ENCODE measurements at places on chromosomes 13 and 19.

- DNase-seq = peak; percentile 2
Observed at GRCh38 chr13:23105051-23105450, 75.7 kb upstream of the SGCG start.

GRCh38 chr19:23867895-23868294 lies 46.8 kb upstream of the ZNF726 start:
- no peak for DNase-seq

GRCh38 chr19:18156841-18157464 lies 4.0 kb downstream of the PIK3R2 start:
- peak; percentile 94 for DNase-seq

- no peak for DNase-seq
Observed at GRCh38 chr13:30791354-30792001, 56.1 kb downstream of the ALOX5AP start.

GRCh38 chr13:101258071-101258470 lies 158.2 kb downstream of the NALCN start:
- peak; percentile 55 for DNase-seq

DNA sequence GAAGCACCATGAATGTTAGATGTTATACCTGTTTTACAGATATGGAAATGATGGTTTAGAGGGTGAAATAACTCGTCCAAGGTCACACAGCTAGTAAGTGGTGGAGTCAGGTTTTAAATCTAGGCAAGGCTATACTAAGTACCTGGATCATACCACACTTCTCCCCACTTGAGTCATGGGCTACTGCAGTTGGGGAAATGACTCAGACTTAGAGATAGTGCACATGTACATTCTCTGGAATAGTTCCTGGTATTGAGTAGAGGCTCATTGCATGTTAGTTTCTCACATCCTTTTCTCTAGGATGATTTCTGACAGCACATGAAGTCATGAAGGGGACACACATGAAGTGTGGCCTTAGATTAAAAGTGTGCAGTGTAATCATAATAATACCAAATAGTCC lies 76.2 kb upstream of the TNFSF11 start:
- no peak for DNase-seq
